ENCODE measurements at places on chromosomes 16 and 17. TPM values are rescaled to one million over a fixed set of nuclear protein-coding genes. Genes with fewer than 3 reads are reported as not detected.

GRCh38 chr17:40519089-40519775 is 17.8 kb upstream of the TNS4 start:
- H3K27me3 ChIP-seq: no peaks in the 10 kb centered on the region
- no peak overlapping the region for H3K27ac ChIP-seq

KRTAP4-3 gene
- total RNA-seq: not detected

DNA sequence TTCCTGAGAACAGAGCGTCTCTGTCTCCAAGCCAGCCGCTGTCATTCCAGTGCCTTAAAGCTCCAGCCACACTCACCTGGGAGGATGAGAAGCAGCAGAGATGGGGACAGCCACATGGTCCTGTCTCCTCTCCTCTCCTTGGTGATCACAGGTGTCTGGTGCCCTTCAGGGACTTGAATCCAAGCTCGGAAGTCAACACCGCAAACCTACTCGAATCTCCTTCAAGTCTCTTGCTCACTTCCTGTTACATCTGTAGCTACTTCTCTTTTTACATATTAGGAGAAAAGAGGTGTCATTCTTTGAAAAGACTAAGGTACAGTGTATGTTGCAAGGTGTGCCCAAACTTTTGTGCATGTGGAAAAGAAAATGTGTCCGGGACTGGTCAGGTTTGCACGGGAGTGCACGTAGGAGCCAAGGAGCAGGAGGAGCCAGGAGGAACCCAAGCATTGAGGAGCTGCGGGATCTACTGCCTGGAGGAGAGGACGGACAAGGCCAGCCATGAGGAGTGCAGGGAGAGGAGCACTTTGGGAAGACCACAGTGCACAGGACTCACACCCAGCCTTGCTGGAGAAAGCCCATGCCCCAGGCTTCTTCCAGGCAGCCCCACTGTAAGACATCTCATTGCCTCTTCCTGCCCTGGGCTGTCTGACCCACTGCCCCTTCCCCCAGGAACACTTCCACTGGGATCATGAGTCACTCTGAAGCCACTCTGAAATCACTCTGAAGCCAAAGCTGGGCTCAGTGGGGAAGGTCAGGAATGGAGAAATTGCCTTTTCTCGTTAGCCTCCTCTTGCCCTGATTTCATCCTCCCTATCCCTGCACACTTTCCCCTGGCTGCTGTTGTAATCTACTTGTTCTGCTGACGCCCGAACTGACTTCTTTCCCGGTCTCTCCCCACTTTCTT is at the start of gene CD300LD:
Gene CD300LD (minus strand): TSS at position 197 of the 904 bp plus-strand sequence. CDS start 81 bp downstream, at position 116.
- no peak within 1 kb of the TSS for H3K4me3 ChIP-seq
- no peak for DNase-seq
- no peak within 1 kb of the TSS for H3K27ac ChIP-seq
- H3K27me3 ChIP-seq: no peaks in the 10 kb centered on the region
- H3K36me3 ChIP-seq: no peaks in the 10 kb centered on the region

DNA sequence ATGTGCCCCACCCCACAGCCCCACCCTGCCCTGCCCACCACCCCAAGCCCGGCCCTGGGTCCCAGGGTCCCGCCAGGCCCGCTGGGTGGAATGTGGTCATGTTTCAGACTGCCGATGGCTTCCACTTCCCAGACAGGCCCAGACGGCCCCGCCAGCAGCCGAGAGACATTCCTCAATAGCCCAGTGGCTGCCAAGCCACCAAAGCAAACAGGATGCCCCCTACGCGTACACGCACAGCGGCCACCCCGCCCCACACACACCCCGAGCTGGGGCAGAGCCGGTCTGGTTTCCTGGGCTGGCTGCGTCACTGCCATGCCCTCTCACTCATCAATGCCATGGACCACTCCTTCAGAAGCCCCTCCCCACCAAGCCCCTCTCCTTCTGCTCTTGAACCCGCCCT is 1.2 kb upstream of the KRT17 start:
- H3K27ac ChIP-seq: no peak overlapping the region
- H3K27me3 ChIP-seq: peaks cover 5% of the 10 kb centered on the region
- no peak for DNase-seq
- no peaks in the 10 kb centered on the region for H3K36me3 ChIP-seq
- no peak overlapping the region for H3K4me3 ChIP-seq

DNA sequence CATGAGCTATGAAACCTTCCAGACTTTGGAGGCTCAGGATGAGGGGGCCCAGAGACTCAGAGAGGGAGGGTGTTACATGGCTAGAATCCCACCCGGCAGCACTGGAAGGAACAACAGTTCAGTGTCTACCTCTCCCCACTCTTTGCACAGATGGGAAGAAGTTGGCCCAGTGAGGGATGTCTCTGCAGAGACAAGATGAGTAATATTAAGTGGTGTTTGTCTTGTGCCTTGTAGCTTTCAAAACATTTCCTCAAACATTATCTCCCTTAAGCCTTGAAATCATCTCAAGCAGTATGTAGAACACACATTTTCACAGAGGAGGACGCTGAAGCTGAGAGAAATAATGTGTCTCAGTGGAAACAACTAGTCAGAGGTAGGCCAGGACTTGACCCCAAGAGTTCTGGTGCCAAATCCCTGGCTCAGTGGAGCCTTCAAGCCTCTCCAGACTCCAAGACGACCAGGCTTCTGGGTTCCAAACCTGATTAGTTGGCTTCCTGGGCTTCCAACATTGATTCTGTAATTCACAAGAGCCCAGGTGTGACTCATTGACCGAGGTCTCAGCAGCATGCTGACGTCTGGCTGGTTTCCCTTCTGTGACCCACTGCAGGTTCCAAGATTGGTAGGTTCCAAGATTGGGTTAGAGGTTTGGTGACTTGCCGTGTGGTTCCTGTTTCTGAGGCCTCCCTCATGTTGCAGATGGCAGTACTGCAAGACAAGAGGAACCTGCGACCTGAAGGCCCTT is 7.4 kb downstream of the RNF112 start:
- H3K4me1 ChIP-seq: no peaks in the 10 kb centered on the region
- H3K36me3 ChIP-seq: no peaks in the 10 kb centered on the region
- H3K4me3 ChIP-seq: no peak overlapping the region
- no peak overlapping the region for H3K27ac ChIP-seq

DNA sequence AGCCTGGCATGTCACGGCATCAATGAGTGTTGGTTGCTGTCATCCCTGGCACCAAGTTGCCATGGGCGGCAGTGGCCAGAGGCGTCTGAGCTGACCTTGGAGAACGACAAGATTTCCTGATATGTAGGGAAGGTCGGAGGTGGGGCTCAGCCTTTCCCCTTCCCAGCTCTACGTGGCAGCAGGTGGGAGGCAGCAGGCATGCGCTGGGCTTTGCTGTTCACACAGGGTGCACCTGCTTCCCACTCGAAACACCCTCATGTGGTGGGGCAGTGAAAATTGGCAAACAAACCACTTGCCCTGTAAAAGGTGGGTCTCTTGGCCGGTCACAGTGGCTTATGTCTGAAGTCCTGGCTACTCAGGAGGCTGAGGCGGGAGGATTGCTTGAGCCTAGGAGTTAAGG is 12.3 kb upstream of the TFAP4 start:
- peaks cover 13% of the 10 kb centered on the region for H3K4me1 ChIP-seq
- no peak overlapping the region for H3K4me3 ChIP-seq
- no peak for DNase-seq
- H3K27ac ChIP-seq: no peak overlapping the region

GRCh38 chr17:81556863-81557262 is 4.7 kb upstream of the FAAP100 start:
- peaks cover 28% of the 10 kb centered on the region for H3K4me1 ChIP-seq
- no peak overlapping the region for H3K4me3 ChIP-seq
- no peaks in the 10 kb centered on the region for H3K27me3 ChIP-seq
- no peak for DNase-seq
- no peak overlapping the region for H3K27ac ChIP-seq
- peaks cover 23% of the 10 kb centered on the region for H3K36me3 ChIP-seq

LGALS9B gene
- not detected for total RNA-seq

- DNase-seq: no peak
- no peaks in the 10 kb centered on the region for H3K4me1 ChIP-seq
- H3K27ac ChIP-seq: no peak overlapping the region
Measured at GRCh38 chr16:55713103-55713502, 57.3 kb downstream of the SLC6A2 start.

GRCh38 chr17:17313350-17313991 is 10.3 kb downstream of the NT5M start:
- no peak overlapping the region for H3K4me3 ChIP-seq
- H3K27ac ChIP-seq: no peak overlapping the region
- H3K4me1 ChIP-seq: no peaks in the 10 kb centered on the region
- H3K36me3 ChIP-seq: no peaks in the 10 kb centered on the region
- no peaks in the 10 kb centered on the region for H3K27me3 ChIP-seq

GRCh38 chr17:67625971-67626370 is 91.8 kb upstream of the NOL11 start:
- H3K4me1 ChIP-seq: no peaks in the 10 kb centered on the region
- H3K27me3 ChIP-seq: no peaks in the 10 kb centered on the region
- no peaks in the 10 kb centered on the region for H3K36me3 ChIP-seq
- no peak overlapping the region for H3K4me3 ChIP-seq
- H3K27ac ChIP-seq: no peak overlapping the region

GRCh38 chr17:49583226-49583625 is 7.6 kb downstream of the NXPH3 start:
- H3K27me3 ChIP-seq: peaks cover 1% of the 10 kb centered on the region
- no peak overlapping the region for H3K4me3 ChIP-seq
- DNase-seq: no peak
- no peak overlapping the region for H3K27ac ChIP-seq
- H3K4me1 ChIP-seq: no peaks in the 10 kb centered on the region

All from fibroblast of lung (primary cell).